ENCODE measurements at places on chromosomes 16 and 17.

DNA sequence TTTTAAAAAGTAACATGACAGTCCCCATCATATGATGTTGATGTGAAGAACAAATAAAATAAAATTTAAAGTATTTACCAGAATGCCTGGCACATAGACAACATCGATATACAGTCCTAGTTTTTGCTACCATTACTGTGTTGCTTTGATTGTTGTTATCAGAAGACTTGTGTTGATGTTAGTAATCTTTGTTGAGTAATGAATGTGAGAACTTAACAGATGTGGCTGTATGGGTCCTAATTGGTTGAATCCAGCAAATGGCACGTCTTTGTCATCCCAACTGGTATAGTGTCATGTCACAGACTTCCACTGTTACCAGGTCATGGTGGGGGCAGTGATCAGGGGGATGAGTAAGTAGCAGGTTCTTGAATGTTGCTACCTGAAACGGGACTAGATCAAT lies 1151.4 kb upstream of the CDH8 start:
- no peak for DNase-seq

- DNase-seq = no peak
Observed at GRCh38 chr16:56966093-56966475, 4.3 kb downstream of the CETP start.

- no peak for DNase-seq
Observed at GRCh38 chr17:78842881-78843565, 2.4 kb upstream of the USP36 start.

GRCh38 chr17:60318326-60318725 lies 73.6 kb downstream of the USP32 start:
- DNase-seq = no peak

- no peak for DNase-seq
Observed at GRCh38 chr17:70298929-70299531, 129.7 kb downstream of the KCNJ2 start.

- no peak for DNase-seq
Observed at GRCh38 chr16:11405331-11406176, 60.3 kb downstream of the RMI2 start.

- DNase-seq = no peak
Observed at GRCh38 chr17:21036361-21036881, 6.4 kb downstream of the USP22 start.
